ENCODE measurements at places on chromosomes 5 and 9.

GRCh38 chr5:81212211-81212751 lies 20.8 kb upstream of the CKMT2 start:
- DNase-seq = no peak

- no peak for DNase-seq
Observed at GRCh38 chr5:150335778-150336177, 21.7 kb upstream of the TCOF1 start.

GRCh38 chr5:34496260-34496691 lies 159.9 kb upstream of the RAI14 start:
- DNase-seq = no peak

GRCh38 chr5:168327019-168327421 lies 35.6 kb downstream of the WWC1 start:
- no peak for DNase-seq

- DNase-seq = no peak
Observed at GRCh38 chr5:170397059-170397458, 7.9 kb upstream of the KCNMB1 start.

GRCh38 chr5:115375893-115376292 lies 79.4 kb upstream of the CCDC112 start:
- no peak for DNase-seq

DNA sequence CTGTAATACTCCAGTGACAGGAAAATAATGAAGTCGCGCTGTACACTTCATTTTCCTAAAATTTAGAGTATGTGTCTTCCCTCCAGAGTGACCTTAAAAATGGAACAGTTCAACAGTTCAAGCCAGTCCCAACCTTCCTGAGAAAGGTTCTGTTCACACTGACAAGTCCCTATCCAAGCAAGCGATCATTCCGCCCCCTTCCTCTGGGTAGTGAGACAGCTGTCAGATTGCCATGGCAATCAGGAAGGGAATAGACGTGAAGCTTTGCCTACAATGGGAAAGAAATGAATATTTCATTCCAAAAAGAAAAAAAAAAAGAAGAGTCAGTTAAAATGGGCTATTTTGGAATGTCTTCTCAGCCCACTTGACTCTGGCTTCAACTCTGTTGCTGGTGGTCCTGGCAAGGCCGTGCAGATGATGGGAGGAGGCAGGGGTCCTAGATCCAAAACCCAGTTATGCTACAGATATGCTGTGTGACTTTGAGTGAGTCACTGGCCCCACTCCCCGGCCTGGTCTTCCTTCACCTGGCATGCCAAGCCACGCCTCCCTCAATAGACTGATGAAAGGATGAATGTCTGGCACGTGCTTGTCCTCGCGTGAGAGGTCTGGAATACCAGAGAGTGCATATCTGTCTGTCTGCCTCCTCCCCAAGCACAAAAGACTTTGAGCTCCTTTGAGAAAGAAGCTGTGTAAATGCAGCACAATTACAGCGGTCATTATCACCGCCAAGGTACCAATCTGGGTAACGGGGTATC lies 165.8 kb upstream of the WWC1 start:
- no peak for DNase-seq

GRCh38 chr5:38422622-38423021 lies 133.8 kb downstream of the LIFR start:
- no peak for DNase-seq

DNA sequence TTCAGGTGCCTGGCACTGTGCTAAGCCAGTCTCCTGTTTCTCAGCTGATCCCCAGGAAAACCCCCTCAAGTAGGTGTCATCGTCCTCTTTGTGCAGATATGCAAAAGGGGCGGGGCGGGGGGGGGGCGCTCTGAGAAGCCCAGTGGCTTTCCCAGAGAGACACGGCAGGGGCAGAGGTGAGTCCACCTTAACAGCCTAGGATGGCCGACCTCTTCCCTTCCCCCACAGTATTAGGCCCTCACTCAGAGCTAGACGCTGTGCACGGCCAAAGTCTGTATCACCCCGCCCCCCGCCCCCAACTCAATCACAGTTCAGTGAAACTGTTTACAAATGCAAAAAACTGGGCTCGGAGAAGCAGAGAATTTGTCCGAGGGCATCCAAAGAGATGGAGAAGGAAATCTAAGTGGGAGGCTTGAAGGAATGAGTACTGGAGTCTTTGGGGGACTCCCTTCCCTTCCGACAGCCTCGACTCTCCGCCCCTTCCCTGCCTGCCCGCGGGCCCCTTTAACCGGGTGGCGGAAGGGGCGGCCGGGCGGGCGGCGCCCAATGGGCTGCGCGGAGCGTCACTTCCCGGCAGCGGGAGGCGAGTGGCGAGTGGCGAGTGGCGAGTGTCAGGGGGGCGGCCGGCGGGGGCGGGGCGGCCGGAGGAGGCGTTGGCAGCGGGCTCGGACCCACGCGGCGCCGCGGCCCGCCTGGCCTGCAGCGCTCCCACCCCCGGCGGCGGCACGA lies at the start of gene ERGIC1:
Gene ERGIC1, plus strand, starts transcription at position 566 of the 729 bp plus-strand sequence. Its CDS starts 163 bp downstream, at position 729.
- peak; percentile 30 for DNase-seq

- no peak for DNase-seq
Observed at GRCh38 chr5:39207345-39208045, 11.9 kb downstream of the FYB1 start.

GRCh38 chr5:178548746-178549145 lies 41.4 kb downstream of the COL23A1 start:
- DNase-seq = no peak

- no peak for DNase-seq
Observed at GRCh38 chr5:53099546-53099945, 10.0 kb downstream of the MOCS2 start.

DNA sequence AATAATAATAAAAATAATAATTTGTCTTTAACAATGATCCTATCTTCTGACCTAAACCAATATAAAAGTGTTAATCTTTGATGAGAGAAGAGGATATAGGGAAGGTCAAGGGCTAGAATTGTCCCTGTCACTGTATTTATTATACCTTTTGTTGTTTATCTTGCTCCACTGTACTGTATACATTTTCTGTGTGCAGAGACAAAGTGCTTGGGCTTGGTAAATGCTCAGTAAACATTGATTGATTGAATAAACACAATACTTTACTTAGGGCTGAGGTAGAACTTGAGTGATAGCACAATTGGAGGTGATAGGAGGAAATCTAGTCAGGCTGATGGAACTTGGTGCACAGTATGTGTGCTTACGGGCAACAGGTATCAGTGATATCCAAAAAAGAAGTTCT lies 161.2 kb downstream of the ARRDC3 start:
- no peak for DNase-seq

- DNase-seq = no peak
Observed at GRCh38 chr9:128396970-128397613, 23.6 kb upstream of the CERCAM start.

GRCh38 chr9:109923471-109923760 lies 143.4 kb downstream of the PALM2AKAP2 start:
- no peak for DNase-seq

DNA sequence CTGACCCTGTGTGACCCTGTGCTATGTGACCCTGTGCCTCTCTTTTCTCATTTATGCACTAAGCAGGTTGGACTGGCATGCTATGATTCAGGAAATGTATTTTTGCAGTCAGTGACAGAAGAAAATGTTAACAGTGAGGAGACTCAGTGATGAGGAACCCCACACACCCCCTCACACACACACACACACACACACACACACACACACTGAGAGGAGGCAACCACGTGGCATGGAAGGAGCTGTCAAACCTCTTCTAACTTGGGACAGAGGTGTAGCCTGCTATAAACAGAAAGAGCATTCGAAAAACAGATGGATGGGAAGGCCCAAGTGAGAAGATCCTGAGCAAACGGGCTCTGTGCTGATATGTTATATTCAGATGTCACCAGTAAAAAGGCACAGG lies 57.9 kb upstream of the GRIA1 start:
- no peak for DNase-seq

DNA sequence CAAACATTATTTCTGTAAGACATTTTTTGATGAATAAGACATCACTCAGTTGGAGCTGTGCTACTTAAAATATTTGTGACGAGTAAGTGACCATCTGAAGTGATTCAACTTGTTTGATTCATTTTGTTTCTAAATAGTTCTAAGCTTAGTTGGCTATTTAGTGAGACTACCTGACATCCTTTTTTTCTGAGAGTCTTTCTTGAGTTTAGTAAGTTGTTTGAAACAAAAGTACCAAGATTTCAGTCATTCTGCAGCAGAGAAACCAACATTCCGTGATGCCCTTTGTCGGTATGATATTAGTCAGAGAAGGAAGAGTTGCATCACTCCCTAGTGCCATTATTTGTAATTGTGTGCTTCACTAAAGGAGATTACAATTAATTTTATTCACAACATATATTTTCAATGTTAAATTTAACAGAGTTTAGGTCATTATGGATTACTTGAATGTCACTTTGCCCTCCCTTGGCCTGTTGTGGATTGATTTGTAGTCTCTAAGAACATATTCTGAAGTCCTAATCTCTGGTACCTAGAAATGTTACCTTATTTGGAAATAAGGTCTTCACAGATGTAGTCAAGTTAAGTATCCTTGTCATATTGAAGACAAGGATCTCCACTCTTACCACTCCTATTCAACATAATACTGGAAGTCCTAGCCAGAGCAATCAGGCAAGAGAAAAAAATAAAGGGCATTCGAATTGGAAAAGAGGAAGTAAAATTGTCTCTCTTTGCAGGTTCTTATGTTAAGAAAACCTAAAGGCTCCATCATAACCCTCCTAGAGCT lies 212.2 kb downstream of the PCSK1 start:
- DNase-seq = no peak

- no peak for DNase-seq
Observed at GRCh38 chr9:89464300-89464901, 33.5 kb downstream of the SEMA4D start.

- DNase-seq = no peak
Observed at GRCh38 chr9:35798658-35799374, 7.4 kb downstream of the NPR2 start.

- DNase-seq = no peak
Observed at GRCh38 chr9:130197888-130198287, 25.7 kb downstream of the NCS1 start.

- no peak for DNase-seq
Observed at GRCh38 chr9:128892221-128892921, 10.4 kb downstream of the LRRC8A start.

DNA sequence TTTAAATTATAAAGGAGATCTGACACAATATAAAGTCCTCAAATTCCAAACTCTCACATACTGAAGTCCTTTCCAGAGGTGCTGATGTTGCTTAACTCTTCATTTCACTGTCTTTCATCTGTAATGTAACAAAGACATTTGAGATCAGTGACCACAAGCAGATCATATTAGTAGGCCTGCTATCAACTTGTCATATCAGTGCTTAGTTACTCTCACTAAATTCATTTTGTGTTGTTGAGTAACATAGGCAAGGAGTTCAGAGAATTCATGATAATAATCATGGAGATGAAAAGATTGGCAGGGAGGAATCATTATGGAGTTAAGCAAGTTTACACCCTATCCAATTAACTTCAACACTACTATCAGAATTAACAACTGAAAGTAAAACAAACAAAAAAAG lies 571.0 kb upstream of the ARRDC3 start:
- no peak for DNase-seq

- no peak for DNase-seq
Observed at GRCh38 chr9:104746285-104746684, 1.2 kb upstream of the NIPSNAP3A start.

GRCh38 chr5:168676501-168676900 lies 97.3 kb upstream of the PANK3 start:
- DNase-seq = no peak

- no peak for DNase-seq
Observed at GRCh38 chr5:54870271-54870670, 115.1 kb downstream of the ESM1 start.

- no peak for DNase-seq
Observed at GRCh38 chr5:143393524-143393923, 10.0 kb downstream of the NR3C1 start.

GRCh38 chr5:5941486-5941885 lies 436.9 kb downstream of the MED10 start:
- no peak for DNase-seq

DNA sequence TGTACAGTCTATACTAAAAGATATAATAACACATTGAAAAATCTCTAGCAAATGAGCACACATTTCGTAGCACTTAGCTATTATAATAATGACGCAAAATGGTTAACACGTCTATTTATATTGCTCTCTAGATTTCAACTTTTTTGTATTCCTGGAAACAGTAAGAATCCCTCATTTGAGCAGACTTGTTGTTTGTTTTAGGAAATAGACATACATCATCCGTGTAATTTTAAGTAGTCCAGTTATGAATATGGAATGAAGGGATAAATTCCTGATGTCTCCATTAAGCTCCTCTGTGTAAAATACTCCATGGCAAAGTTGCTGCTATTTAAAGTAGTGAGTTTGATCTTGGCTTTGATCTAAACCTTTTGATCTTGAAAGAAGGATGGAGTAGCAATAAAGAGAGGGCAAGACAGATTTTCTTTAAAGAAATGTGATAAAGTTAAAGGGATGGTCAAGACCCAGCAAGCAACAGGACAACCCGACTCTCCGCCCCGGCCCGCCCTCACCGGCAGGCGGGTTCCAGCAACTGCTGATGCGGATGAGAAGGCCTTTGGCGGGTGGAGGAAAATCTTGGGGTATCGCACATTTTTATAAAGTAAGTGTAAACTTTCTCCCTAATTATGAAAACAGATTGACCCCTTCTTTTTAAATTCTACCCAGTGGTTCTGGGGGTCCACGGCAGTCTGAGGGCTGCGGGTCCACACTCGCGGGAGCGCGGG lies 277.4 kb downstream of the AOPEP start:
- DNase-seq = no peak

DNA sequence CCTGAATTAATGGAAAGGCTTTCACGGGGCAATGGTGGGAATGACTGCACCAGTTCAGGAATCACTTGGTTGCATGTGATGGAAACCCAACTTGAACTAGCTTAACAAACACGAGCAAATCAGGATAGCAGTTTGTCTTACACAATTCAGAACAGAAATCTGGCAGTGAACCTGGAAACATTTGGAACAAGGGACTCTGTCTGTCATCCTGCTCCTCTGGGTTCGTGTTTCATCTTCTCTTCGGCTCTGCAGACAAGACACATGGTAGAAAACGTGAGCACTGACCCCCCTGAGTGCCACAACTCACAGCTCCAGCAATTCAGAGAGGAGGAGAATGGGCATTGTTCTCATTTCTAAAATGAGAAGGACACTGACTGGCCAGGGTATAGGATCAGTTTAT lies 218.1 kb upstream of the NREP start:
- no peak for DNase-seq

DNA sequence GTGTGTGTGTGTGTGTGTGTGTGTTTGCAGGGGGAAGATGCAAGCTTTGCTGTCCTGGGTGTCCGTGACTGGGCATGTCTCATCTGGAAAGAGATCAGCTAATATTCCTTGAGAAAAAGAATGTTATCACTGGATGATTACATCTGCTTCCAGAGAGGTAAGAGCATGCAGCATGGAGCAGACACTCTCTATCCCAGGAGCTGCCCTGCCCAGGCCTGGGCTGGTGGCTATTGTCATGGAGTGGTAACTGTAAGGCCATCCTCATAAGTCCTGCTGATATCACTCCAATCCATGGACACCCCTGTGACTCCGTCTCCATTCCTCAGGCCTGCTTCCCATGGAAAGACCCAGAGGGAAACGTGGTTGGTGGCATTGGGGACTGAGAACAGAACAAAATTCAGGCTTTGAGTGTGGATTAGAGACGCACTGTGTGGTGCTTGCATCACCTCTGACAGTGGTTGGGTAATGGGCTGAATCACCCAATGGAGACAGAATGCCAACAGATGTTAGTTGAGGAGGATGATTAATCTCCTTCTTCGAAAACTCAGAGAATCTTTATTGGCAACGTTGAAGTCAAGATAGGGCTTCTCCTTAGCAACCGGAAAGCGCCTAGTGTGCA lies 52.0 kb upstream of the KCNIP1 start:
- no peak for DNase-seq

Data from stimulated activated CD8-positive, alpha-beta memory T cell treated with anti-CD3 and anti-CD28 coated beads, Interleukin-15, amount 100 ng/mL, for 4 hours (primary cell).